T-helper 17 cell (primary cell): ENCODE measurements at places on chromosomes 13 and 19.
A peak's percentile ranks its signal among the peaks of the same experiment; 100 is the strongest.

DNA sequence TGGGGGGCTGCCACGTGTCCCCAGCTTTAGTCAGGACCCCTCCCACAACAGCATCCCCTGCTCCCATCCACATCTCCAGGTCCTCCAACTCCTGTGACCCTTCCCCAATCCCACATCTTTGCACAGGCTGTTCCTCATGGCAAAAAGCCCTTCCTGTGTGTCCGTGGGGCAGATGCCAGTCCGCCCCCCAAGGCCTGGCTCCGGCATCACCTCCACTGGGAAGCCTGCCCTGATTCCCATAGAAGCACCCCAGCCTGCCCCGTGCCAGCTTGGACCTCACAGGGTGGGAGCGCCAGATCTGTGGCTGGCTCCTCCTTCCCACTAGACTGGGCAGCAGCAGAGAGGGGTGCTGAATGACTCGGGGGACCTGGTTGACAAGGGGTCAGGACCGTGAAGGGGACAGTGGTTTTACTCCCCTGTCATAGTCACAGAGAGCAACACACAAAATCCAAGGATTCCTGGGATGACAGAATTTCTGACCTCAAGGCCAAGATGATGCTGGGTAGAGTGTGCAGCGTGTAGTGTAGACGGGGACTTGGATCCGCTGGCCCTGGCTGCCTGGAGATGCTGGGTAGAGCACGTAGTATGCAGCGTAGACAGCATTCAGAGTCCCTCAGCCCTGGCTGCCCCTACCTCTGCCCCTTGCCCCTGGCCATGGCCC is 13.3 kb downstream of the KLF2 start:
- H3K4me3 ChIP-seq, result peak overlapping the region; percentile 91
- no peaks in the 10 kb centered on the region for H3K36me3 ChIP-seq
- DNase-seq, result no peak
- H3K27ac ChIP-seq, result peak overlapping the region; percentile 96

DNA sequence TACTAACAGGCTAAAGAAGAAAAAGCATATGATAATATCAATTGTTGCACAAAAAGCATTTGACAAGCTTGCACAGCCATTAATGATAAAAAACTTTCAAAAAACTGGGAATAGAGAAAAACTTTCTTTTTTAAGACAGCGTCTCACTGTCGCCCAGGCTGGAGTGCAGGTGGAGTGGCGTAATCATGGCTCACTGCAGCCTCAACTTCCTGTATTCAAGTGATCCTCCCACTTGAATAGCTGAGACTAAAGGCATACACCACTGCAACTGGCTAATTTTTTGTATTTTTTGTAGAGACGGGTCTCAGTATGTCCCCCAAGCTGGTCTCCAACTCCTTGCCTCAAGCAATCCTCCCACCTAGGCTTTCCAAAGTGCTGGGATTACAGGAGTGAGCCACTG is 382.8 kb downstream of the TSHZ3 start:
- H3K27me3 ChIP-seq, result peaks cover 5% of the 10 kb centered on the region
- H3K4me3 ChIP-seq, result no peak overlapping the region
- no peaks in the 10 kb centered on the region for H3K36me3 ChIP-seq
- H3K27ac ChIP-seq, result no peak overlapping the region
- H3K4me1 ChIP-seq, result no peaks in the 10 kb centered on the region
- no peak for DNase-seq

DNA sequence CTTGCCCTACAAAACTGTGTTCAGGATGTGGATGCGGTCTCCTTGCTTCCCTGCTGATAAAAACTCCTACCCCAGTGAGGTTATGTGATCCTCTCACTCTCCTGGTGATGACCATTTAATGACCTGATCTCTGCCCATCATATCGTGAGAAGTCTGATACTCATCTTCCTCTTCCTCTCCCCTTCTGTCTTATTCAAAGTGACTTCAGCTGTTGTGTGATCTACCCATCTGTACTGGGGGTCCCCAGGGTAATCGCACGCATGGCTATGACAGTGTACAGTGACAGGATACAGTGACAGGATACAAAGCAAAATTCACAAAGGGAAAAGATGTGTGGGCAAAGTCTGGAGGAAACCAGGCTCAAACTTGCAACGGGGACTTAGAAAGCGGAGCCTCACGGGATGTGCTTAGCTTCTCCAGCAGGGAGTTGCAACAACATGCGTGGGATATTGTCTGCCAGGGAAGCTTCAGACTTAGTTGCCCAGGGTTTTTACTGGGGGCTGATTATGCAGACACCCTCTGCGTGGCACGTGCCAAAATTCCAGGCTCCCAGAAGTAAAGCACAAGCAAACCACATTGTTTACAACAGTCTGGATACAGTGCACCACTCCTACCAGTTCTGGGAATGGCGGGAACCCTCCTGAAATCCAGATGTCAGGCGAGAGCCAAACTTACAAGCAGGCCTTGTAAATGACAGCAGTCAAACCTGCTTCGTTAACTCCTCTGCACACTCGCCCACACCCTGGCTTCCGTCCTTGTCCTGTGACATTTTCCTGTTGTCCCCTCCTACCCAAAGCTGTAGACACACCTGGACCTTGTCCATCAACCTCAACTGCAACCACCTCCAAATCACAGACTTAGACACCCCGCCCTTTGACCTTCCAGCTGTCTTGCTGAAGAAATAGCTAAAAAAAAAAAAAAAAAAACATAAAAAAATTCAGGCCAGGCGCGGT is 18.0 kb upstream of the GARRE1 start:
- no peaks in the 10 kb centered on the region for H3K36me3 ChIP-seq
- no peak for DNase-seq
- no peak overlapping the region for H3K4me3 ChIP-seq
- H3K27ac ChIP-seq, result no peak overlapping the region
- no peaks in the 10 kb centered on the region for H3K27me3 ChIP-seq

DNA sequence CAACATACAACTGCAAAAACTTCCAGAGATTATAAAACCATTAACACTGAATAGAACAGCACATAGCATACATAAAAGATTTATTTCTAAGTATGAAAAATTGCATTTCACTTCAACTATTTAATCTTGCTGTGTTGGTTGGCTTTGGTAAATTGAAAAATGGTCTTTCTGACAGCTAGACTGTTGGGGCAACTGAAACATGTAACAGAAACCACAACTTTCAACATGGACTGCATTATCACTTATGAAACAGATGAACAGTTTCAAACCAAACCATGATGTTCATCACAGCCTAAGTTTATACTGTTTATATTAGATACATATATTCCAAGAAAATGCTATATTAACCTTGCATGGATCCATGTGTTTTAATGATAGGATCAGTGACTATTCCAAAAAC is 324.1 kb upstream of the PCDH9 start:
- H3K4me3 ChIP-seq, result no peak overlapping the region
- no peaks in the 10 kb centered on the region for H3K36me3 ChIP-seq
- H3K27me3 ChIP-seq, result no peaks in the 10 kb centered on the region
- H3K4me1 ChIP-seq, result no peaks in the 10 kb centered on the region
- no peak for DNase-seq

DNA sequence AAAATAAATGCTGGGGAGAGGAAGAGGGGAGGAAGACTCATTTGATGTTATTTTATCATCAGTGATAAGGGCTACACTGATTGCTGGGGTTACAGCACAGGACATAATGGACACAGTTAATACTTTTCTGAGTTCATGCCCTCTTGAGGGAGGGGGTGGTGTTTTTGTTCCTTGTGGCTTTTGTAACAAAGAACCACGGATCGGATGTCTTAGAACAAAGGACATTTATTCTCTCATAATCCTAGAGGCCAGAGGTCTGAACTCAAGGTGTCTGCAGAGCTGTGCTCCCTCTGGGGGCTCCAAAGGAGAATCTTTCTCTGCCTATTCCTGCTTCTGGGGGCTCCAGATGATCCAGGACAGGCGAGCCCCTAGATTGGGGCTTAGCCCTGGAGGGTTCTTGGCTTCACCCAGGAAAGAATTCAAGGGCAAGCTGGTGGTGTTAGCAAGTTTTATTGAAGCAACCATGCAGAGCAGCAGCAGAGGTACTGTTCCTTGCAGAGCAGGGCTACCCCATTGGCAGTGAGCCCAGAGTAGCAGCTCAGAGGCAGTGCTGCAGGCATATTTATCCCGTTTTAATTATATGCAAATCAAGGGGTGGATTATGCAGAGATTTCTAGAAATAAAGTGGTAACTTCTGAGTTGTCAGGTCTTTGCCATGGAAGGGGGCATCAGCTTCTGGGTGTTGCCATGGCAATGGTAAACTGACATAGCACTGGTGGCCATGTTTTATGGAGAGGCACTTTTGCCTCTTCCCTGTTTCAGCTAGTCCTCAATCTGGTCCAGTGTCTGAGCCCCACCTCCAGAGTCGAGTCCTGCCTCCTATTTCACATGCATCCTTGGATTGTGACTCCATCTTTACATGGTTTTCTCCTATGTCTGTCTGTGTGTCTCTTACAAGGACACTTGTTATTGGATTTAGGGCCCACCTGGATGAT is 18.0 kb downstream of the VAV1 start:
- H3K4me3 ChIP-seq, result peak overlapping the region; percentile 52
- peaks cover 29% of the 10 kb centered on the region for H3K4me1 ChIP-seq
- peaks cover 9% of the 10 kb centered on the region for H3K36me3 ChIP-seq
- H3K27ac ChIP-seq, result peak overlapping the region; percentile 66

GRCh38 chr13:65841156-65841555 is 1389.0 kb downstream of the PCDH9 start:
- no peak overlapping the region for H3K4me3 ChIP-seq
- no peak for DNase-seq
- H3K4me1 ChIP-seq, result no peaks in the 10 kb centered on the region

- H3K4me3 ChIP-seq, result peak overlapping the region; percentile 91
- peaks cover 5% of the 10 kb centered on the region for H3K27me3 ChIP-seq
- peaks cover 20% of the 10 kb centered on the region for H3K4me1 ChIP-seq
- peak; percentile 33 for DNase-seq
- H3K36me3 ChIP-seq, result peaks cover 4% of the 10 kb centered on the region
These were observed 8.8 kb downstream of the GIPR start for GRCh38 chr19:45676851-45677263.

- no peaks in the 10 kb centered on the region for H3K27me3 ChIP-seq
- no peak for DNase-seq
- peak overlapping the region; percentile 68 for H3K4me3 ChIP-seq
- H3K36me3 ChIP-seq, result no peaks in the 10 kb centered on the region
- H3K4me1 ChIP-seq, result peaks cover 18% of the 10 kb centered on the region
These were observed 78.8 kb downstream of the MAP4K1 start for GRCh38 chr19:38538793-38539528.

DNA sequence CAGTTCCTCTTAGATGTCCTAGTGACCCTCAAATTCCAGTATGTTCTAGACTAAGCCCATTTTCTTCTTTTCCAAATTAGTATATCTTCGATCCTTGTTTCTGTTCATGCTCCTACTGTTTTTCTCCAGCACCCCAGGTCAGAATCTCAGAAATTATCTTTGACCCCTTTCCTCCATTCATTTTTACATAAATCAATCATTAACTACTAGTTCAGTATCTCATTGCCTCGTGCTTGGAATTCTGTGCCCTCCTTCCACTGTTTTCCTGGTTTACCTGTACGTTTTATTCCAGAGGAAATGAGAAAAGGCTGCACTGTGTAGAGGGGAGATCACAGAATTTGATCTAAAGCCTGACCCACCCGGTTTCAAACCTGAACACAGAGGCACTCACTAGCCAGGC is 107.9 kb downstream of the LRCH1 start:
- H3K4me1 ChIP-seq, result peaks cover 24% of the 10 kb centered on the region
- DNase-seq, result no peak
- H3K27me3 ChIP-seq, result no peaks in the 10 kb centered on the region
- peak overlapping the region; percentile 3 for H3K4me3 ChIP-seq
- H3K36me3 ChIP-seq, result peaks cover 3% of the 10 kb centered on the region
- peak overlapping the region; percentile 1 for H3K27ac ChIP-seq

GRCh38 chr19:35246466-35247092 is 2.2 kb upstream of the LSR start:
- H3K27ac ChIP-seq, result peak overlapping the region; percentile 93
- H3K36me3 ChIP-seq, result peaks cover 3% of the 10 kb centered on the region
- H3K4me3 ChIP-seq, result peak overlapping the region; percentile 91
- peaks cover 28% of the 10 kb centered on the region for H3K4me1 ChIP-seq
- DNase-seq, result no peak

- peaks cover 40% of the 10 kb centered on the region for H3K27me3 ChIP-seq
- no peaks in the 10 kb centered on the region for H3K36me3 ChIP-seq
- peak overlapping the region; percentile 79 for H3K4me3 ChIP-seq
- peaks cover 8% of the 10 kb centered on the region for H3K4me1 ChIP-seq
These were observed 937 bp upstream of the SPRY2 start for GRCh38 chr13:80341756-80342370.

- no peaks in the 10 kb centered on the region for H3K27me3 ChIP-seq
- no peaks in the 10 kb centered on the region for H3K36me3 ChIP-seq
- peak; percentile 13 for DNase-seq
- peak overlapping the region; percentile 90 for H3K4me3 ChIP-seq
These were observed 9.6 kb downstream of the C19orf25 start for GRCh38 chr19:1469255-1470054.

DNA sequence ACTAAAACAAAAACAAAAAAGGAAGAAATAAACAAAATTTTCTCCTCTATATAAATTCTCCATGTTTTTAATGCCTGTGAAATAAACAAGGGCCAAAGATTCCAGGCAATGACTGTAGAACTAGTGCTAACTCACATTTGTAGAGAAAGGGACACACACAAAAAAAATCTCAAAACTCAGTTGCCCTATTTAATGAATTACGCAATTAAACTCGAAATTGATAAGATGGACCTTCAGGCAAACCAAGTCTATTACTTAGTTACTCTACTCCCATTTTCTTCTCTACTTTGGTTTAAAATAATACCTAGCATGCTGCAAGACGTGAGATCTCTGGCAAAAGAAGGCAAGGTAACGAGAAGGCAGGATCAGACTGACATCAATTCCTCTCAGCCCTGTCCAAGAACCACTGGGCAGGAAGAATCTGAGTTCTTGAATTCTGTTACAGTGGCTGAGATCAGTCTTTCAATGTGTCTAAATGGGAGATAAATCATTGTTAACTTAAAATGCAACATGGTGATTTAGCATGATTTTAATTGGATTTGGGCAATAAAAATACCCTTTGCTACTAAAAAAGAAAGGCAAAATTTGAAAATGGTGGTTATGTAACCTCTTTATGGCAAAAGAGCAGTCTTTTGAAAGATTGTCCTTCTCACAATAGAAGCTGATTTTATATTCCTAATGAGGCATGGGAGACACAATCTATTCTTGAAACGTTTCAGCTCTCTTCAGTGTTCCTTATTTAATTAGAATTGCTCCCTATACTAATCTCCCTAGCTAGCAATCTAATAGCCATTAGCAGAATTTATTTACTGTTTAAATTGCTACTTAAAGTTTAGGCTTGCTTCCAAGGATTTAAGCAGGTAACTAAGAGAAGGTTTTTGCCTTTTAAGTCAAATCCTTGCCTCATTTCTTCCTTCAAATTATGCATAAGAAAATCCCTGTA is 25.9 kb downstream of the SPRY2 start:
- no peaks in the 10 kb centered on the region for H3K36me3 ChIP-seq
- no peak for DNase-seq
- H3K4me1 ChIP-seq, result no peaks in the 10 kb centered on the region
- H3K27ac ChIP-seq, result no peak overlapping the region
- no peaks in the 10 kb centered on the region for H3K27me3 ChIP-seq
- H3K4me3 ChIP-seq, result no peak overlapping the region

DNA sequence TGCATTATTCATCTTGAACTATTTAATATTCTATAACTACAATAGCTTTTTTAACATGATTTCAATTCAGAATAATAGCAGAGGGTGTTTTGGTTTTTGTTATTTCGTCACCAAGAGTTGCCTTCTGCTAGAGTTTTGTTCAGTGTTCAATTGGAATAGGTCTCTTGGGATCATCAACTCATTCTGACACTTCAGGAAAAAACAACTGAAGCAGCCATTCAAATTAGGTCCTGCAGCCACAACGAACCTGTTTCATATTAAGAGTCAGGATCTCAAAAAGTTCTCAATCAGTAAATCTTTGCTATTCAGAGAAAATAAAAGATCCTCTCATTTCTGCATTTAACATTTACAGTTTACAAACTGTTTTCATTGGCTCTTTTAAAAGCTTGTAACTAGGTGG is 2.4 kb upstream of the CHAMP1 start:
- H3K4me3 ChIP-seq, result no peak overlapping the region
- H3K27ac ChIP-seq, result no peak overlapping the region
- no peaks in the 10 kb centered on the region for H3K36me3 ChIP-seq
- H3K4me1 ChIP-seq, result peaks cover 20% of the 10 kb centered on the region
- H3K27me3 ChIP-seq, result no peaks in the 10 kb centered on the region
